Endothelial cell of coronary artery (primary cell): ENCODE measurements at places on chromosomes 6 and 20. TPM values are rescaled to one million over a fixed set of nuclear protein-coding genes. Genes with fewer than 3 reads are reported as not detected.

The RRAGD gene
- 0.09 TPM in 2 replicates for total RNA-seq

The MICB gene
- 11.3 and 15.7 TPM in 2 replicates for total RNA-seq

The PROKR2 gene
- total RNA-seq, result not detected in 2 replicates

The OOEP gene
- not detected in 2 replicates for total RNA-seq

The SRSF12 gene
- total RNA-seq, result under 0.01 and 0.09 TPM in 2 replicates

The MTFR2 gene
- 1.5 and 1.7 TPM in 2 replicates for total RNA-seq

The CEP57L1 gene
- total RNA-seq, result 16.8 and 23.0 TPM in 2 replicates

The C20orf141 gene
- total RNA-seq, result not detected in 2 replicates

The ELOVL4 gene
- total RNA-seq, result 0.94 and 1.6 TPM in 2 replicates

The TFAP2D gene
- total RNA-seq, result not detected in 2 replicates

The TUBB2B gene
- total RNA-seq, result 0.63 and 2.9 TPM in 2 replicates

The CST3 gene
- 84.3 and 111 TPM in 2 replicates for total RNA-seq

The ZC2HC1B gene
- total RNA-seq, result not detected in 2 replicates

The HSPA12B gene
- total RNA-seq, result 11.6 and 18.0 TPM in 2 replicates

The SAMD10 gene
- total RNA-seq, result 1.8 and 2.2 TPM in 2 replicates

The RFX6 gene
- not detected in 2 replicates for total RNA-seq

The EPHA7 gene
- 0.09 and 0.54 TPM in 2 replicates for total RNA-seq

The ID4 gene
- total RNA-seq, result under 0.01 and 3.7 TPM in 2 replicates

The CSNK2A1 gene
- 104 and 116 TPM in 2 replicates for total RNA-seq

The DAAM2 gene
- under 0.01 and 0.38 TPM in 2 replicates for total RNA-seq

The BPIFB1 gene
- total RNA-seq, result not detected in 2 replicates

The SLC22A7 gene
- not detected in 2 replicates for total RNA-seq

The TCP11 gene
- total RNA-seq, result 0.09 TPM in 1 of 2 replicates, not detected in the other

The COL9A3 gene
- total RNA-seq, result 0.19 and 0.27 TPM in 2 replicates
